ENCODE measurements at places on chromosomes 3 and 15.
A peak's percentile ranks its signal among the peaks of the same experiment; 100 is the strongest.

GRCh38 chr3:30091686-30092085, 514.7 kb upstream of the TGFBR2 start:
- peak; percentile 2 for DNase-seq

DNA sequence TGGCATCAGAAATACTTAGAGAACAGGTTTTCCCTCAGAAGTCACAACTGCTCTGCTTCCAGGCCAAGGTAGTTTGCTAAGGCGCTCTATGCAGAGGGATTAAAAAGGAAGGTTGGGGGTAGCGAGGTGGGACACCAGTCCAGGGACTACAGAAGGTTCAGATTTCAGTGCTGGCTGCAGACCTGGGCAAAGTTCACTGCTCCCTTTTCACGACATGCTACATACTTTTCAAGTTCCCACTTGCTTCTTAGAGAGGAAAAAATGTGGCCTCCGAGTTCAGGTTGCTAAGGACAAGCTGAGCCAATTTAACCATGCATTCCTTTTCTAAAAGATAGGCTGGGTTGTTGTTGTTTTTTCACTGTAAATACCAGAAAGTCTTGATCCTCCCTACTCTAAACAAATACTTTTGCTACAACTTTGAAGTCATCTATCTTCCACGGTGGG, 158.6 kb upstream of the NR2F2 start:
- peak; percentile 54 for DNase-seq

DNA sequence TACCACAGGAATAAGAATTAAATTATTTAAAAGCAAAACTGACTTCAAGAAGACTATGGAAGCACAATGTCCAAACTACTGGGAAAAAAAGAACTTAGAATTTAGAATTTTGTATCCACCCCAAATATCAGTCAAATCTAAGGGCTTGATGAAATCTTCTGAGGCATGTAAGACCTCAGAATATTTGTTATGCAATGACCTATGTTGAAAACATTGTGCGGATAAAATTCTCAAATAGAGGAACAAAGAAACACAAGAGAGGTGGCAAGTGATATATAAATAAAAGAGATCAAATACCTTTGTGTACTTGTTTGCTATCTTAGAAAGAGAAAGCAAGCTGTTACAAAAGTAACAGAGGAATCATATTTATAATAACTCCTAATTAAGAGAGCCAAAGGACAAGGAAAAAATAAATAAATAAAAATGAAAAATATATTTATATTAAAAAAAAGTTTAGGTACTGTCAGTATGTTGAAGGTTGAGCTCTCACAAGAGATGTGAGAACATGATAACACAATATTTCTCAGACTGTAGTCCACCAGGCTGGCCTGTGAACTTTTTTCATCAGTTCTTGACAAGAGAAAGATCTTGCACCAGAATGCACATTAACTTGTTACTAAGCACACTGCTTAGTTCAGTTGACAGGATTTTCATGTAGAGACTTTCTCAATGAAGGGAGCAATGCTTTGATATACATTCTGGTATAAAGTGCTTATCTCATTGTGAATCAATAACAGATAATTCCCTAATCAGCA, 50.0 kb downstream of the CPA3 start:
- DNase-seq, result no peak

GRCh38 chr15:38636597-38636996, 72.0 kb upstream of the RASGRP1 start:
- DNase-seq, result no peak

DNA sequence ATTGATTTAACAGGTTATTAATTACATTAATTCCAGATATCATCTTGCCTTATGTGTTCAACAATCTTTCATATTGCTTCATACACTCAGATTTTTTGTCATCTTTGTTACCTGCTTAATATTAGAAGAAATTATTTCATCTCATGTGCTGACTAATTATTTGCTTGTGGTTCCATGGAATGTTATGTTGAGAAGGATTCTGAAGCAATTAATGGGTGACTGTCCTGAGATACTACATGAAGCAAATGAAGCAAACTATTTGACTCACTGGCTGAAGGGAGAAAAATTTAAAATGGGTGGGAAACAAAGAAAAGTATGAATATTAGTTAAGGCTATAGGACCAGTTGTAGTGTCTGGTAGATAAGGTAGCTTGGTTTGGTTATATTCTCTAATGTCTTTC, 443.8 kb upstream of the EPHA6 start:
- DNase-seq, result no peak

DNA sequence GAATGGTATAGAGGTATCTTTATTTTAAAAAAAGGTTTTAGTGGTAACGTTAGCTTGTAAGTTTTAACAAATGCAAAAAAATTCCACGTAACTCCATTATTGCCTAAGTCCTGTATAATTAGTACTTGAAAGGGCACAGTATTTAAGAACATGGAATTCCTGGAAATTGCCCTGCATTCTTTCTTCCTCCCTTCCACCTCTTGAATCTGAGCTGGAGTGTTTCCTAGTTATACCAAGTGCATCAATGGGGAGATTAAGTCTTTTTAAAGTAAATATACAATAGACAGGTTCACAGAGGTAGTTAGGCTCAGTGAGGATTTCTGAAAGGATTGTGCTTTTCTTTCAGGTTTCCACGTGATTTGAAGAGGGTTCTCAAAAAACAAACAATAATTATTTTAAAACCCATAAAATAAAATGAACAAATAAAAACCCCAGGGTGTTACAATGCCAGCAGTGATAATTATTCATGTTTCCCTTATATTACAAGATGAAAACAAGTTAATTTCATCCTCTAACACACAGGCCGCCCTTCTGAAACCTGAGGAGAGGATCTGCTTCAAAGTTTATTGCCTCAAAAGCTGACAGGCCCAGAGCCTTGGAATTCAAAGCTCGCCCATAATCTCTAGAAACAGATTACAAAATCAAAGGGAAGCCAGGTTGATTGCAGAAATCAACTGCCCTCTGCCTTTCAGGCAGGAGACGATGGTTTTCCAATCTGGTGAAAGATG, 128.8 kb upstream of the LMOD3 start:
- DNase-seq, result no peak

DNA sequence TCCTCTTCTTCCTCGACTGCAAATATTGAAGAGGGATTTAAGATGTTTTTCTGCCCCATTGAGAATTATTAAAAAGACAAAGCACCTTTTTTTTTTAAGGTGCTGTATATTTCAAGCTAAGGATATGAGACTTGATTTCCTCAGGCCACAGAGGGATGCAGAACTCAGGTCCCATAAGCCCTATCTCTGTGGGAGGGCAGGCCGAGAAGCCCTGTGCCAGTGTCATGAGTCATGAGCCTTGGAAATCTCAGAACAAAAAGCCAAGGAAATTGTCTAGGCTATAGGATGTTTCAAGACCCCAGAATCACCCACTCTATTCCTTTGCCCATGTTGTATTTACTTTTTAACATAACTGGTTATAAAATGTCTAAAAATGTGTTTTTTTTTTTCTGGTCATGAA, 7.3 kb downstream of the ESYT3 start:
- DNase-seq, result no peak

- DNase-seq, result no peak
Measured at GRCh38 chr15:48833526-48834239, 22.8 kb upstream of the CEP152 start.

DNA sequence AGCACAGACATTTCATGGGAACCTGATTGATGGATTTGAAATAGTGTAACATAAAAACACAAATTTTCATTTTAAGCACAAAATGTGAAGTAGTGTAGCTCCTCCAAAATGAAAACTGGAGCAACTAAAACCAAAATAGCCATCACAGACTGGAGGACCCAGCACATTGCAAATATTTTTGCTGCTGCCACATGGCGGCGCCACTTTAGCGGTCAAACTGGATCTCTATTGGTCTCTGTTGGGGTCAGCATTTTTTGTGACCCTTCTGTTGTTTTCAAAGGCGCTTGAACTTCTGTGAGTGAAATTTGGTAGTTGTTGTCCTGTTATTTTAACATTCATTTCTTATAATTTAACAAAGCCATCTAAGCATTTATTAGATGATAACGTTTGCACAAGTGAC, 259.9 kb downstream of the IL20RB start:
- no peak for DNase-seq

- DNase-seq, result no peak
Measured at GRCh38 chr3:124761935-124762660, 31.8 kb downstream of the UMPS start.

GRCh38 chr3:140595295-140595694, 82.6 kb upstream of the TRIM42 start:
- peak; percentile 78 for DNase-seq

GRCh38 chr3:169579116-169579710, 84.3 kb downstream of the MECOM start:
- DNase-seq, result no peak

DNA sequence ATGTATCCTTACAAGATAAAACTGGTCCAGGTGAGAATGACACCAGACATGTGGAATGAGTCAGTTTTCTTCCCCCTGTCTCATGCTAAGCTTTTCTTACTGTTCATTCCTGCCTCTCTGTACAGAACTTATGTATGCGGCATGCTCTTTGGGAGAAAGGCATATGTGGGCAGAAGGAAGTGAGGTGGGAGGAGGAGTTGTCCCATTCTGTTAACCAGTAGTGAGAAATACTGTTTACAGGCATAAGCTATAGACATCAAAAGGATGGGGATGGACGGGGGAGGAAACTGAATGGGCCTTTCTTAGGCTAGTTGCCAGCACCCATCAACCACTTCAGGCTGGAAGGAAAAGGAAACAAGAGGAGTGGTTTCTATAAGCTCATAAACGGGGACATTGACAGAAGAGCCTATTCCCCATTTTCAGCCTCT, 143.6 kb upstream of the BHLHE40 start:
- no peak for DNase-seq

GRCh38 chr3:129672412-129672811, 65.9 kb upstream of the PLXND1 start:
- DNase-seq, result no peak

DNA sequence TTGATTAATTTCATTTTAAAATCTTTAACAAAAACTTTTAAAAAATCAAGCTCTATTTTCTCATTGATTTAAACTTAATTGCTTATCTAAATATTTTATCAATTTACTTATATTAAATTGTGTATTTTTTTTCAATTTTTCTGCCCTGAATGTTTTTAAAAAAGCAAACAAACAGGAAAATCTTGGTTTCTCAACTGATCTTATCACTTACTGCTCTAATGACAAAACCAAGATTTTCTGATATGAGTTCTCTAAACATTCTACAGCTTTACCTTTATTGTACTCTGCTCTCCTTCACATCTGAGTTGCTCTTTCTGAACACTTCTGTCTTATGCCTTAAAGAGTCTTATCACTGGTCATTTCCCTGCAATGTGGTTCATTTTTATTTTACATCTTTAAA, 587.8 kb upstream of the BCHE start:
- DNase-seq, result no peak

DNA sequence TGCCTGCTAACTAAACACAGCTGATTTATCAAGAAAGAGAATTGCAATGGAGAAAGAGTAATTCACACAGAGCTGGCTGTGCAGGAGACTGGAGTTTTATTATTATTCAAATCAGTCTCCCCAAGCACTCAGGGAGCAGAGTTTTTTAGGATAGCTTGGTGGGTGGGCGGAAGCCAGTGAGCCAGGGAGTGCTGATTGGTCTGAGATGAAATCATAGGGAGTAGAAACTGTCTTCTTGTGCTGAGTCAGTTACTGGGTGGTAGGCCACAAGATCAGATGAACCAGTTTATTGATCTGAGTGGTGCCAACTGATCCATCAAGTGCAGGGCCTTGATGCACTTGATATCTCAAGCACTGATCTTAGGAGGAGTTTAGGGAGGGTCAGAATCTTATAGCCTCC, 891.9 kb upstream of the CADM2 start:
- no peak for DNase-seq

- no peak for DNase-seq
Measured at GRCh38 chr3:5140230-5140621, 18.1 kb downstream of the ARL8B start.

DNA sequence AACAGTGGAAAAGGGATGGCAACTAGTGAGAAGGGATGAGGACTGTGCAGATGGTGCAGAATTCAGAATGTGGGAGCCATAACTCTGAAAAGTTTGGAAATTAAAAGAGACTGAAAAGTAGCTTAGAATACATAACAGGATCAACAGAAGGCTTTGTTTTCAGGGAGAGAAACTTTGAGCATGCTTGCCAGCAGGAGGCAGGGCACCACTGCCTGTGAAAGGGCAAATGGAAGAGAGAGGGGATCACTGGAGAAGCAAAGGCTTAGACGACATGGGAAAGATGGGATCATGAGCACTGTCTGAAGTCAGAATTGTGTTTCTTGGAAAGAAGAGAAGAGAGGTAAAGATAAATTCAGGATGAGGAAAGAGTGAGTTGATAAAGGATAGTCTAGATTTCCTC, 99.6 kb downstream of the ABI3BP start:
- peak; percentile 39 for DNase-seq

GRCh38 chr3:12560505-12561190, 3.8 kb downstream of the MKRN2 start:
- no peak for DNase-seq

- no peak for DNase-seq
Measured at GRCh38 chr15:59224474-59224873, 17.8 kb downstream of the LDHAL6B start.

GRCh38 chr3:71724584-71725270, 475 bp downstream of the EIF4E3 start:
- no peak for DNase-seq

DNA sequence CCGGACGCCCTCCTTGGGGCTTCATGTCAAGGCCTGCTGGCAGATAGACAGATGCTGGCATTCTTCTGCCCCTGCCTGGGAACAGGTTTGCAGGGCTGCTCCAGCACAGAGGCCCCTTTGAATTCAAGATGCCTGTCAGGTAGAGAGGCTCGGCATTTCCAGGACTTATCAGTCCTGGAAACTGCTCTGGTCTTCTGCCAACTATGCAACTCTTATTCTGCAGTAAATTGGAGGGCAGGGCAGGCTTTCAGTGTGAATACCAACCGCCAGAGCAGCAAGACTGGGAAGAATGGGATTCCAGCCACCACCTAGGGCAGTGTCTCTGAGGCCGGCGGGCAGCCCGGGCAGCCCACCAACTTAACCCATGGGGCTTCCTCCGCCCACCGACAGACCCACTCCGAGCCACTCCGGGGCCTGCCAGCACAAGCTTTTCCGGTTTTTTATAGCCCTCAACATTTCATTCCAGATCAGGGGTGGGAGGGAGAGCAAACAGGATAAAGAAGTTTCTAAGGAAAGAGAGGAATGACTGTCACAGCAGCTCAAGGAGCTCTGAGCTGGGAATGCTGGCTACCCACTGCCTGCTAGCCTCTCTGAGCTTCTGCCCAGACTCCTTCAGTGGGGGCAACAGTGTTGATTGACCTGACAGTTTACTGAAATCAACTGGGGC, 140.9 kb downstream of the NTRK3 start:
- no peak for DNase-seq

DNA sequence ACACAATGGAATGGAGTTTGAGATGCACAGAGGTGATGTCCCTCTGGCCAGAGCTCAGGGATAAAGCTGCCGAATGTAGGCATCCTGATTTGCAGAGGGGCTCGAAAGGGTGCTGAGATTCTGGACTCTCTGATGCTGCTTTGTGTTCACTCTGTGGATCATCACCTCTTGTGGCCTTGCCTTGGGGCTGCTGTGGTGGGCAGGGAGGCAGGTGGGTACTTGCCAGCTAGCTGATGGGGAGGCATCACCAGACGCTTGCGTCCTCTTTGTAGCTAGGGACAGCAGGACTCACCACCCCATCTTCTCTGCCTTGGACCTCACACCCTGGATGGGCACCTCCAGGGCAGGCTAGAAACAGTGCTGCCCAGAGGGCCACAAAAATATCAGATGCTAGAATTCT, 14.6 kb upstream of the RASGRF1 start:
- no peak for DNase-seq
